ENCODE measurements at places on chromosomes 11 and 22.
A peak's percentile ranks its signal among the peaks of the same experiment; 100 is the strongest.

DNA sequence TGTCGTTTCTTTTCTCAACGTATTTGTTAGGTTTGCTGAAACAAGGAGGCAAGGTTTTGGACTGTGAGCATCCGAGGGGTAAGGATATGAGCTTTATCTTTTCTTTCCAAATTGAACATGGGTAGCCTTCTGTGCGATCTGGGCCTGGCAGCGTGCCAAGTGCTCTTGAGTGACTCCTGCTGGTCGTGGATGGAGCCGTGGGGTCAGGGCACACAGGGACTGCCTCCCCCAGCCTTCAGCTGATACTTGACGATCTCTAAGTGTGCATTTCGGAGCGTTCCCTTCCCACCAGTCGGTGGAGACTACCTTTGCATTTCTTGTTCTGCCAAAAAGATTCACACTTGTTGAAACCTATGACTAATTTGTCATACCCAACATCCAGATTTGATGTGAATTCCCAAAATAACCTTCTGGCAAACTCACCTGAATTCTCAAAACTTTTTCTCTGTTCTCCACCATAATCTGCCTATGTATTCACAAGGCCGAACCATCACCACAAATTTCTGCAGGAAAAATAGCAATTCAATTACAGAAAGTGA lies 40.1 kb upstream of the CLMP start:
- H3K36me3 ChIP-seq = no peaks in the 10 kb centered on the region
- H3K4me3 ChIP-seq = no peak overlapping the region
- no peaks in the 10 kb centered on the region for H3K27me3 ChIP-seq
- no peak overlapping the region for H3K27ac ChIP-seq

GRCh38 chr22:25884121-25884520 lies 142.1 kb downstream of the MYO18B start:
- no peak overlapping the region for H3K4me3 ChIP-seq
- peaks cover 7% of the 10 kb centered on the region for H3K4me1 ChIP-seq
- H3K27me3 ChIP-seq = peaks cover 2% of the 10 kb centered on the region
- no peak for DNase-seq
- no peak overlapping the region for H3K27ac ChIP-seq
- H3K36me3 ChIP-seq = no peaks in the 10 kb centered on the region

DNA sequence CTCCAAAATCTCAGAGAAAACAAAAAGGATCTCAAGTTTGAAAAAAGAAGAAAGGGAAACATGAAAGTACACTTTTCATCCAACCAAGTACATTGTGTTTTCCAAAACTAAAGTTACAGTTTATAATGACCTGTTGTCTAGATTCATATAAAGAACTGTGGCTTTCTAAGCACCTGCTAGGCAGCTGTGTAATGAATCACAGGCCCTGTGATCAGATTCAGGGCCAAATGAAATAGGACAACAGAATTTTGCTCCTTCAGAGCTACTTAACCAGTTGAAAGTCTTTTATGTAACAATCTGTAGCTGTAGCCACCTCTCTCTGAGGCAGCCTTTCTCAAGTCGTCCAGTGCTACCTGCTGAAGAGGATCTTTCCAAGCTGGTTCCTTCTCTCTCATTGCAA lies 960.0 kb upstream of the RAG2 start:
- H3K27me3 ChIP-seq = no peaks in the 10 kb centered on the region
- H3K4me1 ChIP-seq = peaks cover 8% of the 10 kb centered on the region
- H3K4me3 ChIP-seq = no peak overlapping the region
- peak overlapping the region; percentile 58 for H3K27ac ChIP-seq
- H3K36me3 ChIP-seq = no peaks in the 10 kb centered on the region
- DNase-seq = no peak

DNA sequence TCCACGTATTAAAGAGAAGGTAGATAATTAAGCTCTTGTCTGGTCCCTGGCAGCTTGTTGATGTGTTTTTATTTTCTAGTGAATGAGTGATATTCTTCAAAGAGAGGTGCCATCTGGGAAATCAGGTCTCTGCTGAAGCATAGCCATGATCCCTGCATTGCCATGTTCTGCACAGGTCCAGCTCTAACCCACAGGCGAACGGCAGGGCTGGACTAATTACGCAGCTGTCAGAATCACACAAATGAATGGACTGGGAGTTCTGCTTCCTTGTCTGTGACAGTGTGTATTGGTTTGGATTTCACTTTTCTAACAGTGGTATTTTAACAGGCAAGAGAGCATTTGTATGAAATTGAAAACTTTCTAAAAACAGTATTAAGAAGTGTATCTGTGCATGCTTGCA lies 235.6 kb downstream of the FAT3 start:
- no peak overlapping the region for H3K27ac ChIP-seq
- no peaks in the 10 kb centered on the region for H3K36me3 ChIP-seq
- no peak overlapping the region for H3K4me3 ChIP-seq
- DNase-seq = no peak
- H3K27me3 ChIP-seq = no peaks in the 10 kb centered on the region
- peaks cover 9% of the 10 kb centered on the region for H3K4me1 ChIP-seq

- no peaks in the 10 kb centered on the region for H3K27me3 ChIP-seq
- H3K36me3 ChIP-seq = no peaks in the 10 kb centered on the region
- no peak overlapping the region for H3K4me3 ChIP-seq
- no peak for DNase-seq
- peaks cover 8% of the 10 kb centered on the region for H3K4me1 ChIP-seq
These were observed 34.0 kb downstream of the SIK3 start for GRCh38 chr11:117064275-117064674.

DNA sequence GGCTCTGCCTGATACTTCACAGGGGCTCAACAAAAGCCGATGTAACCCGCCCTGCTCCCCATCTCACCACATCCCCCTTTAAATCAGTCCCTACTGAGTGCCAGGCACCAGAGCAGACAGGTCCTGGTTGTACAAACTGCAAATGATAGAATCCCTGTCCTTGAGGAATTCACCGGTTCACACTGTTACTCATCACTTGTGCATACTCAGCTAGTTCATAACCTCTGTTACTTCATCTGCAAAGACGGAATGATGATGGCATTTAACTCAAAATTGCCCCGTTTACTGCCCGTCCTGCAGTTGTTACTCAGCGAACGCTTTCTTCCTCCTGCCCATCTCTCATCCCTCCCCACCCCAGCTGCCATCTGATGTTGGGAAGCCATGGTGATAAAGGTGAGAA lies 384.7 kb downstream of the OPCML start:
- no peaks in the 10 kb centered on the region for H3K36me3 ChIP-seq
- peaks cover 29% of the 10 kb centered on the region for H3K4me1 ChIP-seq
- H3K4me3 ChIP-seq = no peak overlapping the region

- H3K4me3 ChIP-seq = no peak overlapping the region
- H3K27me3 ChIP-seq = peaks cover 1% of the 10 kb centered on the region
- no peak overlapping the region for H3K27ac ChIP-seq
- H3K4me1 ChIP-seq = no peaks in the 10 kb centered on the region
- no peaks in the 10 kb centered on the region for H3K36me3 ChIP-seq
- no peak for DNase-seq
These were observed 44.2 kb upstream of the SLC5A1 start for GRCh38 chr22:31998784-31999385.

DNA sequence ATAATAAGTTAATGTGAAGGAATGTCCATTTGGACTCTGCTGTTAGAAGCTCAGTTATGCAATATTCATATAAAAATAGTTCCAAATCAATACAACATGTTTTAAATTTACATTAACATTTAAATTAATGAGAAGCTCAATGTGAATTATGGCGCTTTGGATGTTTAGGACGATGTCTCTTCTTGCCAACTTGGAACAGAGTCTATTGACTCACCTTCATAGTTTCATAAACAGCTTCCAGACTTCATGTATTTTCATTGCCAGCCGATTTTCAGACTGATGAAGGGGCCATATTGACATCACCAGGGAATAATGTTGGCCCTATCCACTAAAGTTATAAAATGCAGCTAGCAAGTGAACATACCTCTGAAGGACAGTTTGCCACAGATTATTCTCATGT lies 1136.2 kb downstream of the LRRC4C start:
- H3K27ac ChIP-seq = no peak overlapping the region
- no peaks in the 10 kb centered on the region for H3K27me3 ChIP-seq
- no peaks in the 10 kb centered on the region for H3K4me1 ChIP-seq
- no peak for DNase-seq

Data from endothelial cell (in vitro differentiated cells).